ENCODE measurements at places on chromosomes 11 and 22.

- DNase-seq: no peak
Measured at GRCh38 chr11:69245491-69246345, 48.2 kb upstream of the MYEOV start.

- DNase-seq: no peak
Measured at GRCh38 chr11:67270256-67271204, 4.3 kb downstream of the GRK2 start.

DNA sequence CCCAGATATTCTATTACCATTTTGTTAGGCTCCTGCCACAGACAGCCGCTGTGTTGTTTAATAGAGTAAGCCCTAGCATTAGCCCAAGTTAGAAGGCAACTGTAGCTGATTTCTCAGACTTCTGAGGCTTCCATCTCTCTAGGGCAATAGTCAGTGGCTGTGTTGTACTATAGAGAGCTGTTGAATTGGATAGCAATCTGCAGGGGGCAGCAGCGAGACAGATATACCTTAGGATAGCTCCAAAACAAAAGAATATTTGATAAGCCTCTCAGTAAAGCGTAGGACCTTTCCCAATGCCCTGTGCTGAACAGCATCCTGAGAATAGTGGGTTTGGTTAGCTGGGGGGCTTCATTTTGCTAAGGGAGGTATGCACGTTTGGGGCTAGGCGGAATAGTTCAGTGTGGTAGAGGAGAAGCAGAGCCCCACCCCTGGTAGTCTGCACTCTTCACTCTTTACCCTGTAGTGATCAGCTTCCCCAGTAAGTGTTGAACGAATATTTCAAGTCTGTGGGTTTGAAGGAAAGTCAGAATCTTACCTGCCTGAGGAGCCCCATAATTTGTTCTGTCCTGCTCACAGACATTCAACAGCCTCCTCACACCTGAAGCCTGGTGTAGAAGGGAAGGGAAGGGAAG lies 515.1 kb downstream of the INSC start:
- no peak for DNase-seq

GRCh38 chr11:96019810-96020747 lies 96.2 kb upstream of the MTMR2 start:
- DNase-seq: no peak

DNA sequence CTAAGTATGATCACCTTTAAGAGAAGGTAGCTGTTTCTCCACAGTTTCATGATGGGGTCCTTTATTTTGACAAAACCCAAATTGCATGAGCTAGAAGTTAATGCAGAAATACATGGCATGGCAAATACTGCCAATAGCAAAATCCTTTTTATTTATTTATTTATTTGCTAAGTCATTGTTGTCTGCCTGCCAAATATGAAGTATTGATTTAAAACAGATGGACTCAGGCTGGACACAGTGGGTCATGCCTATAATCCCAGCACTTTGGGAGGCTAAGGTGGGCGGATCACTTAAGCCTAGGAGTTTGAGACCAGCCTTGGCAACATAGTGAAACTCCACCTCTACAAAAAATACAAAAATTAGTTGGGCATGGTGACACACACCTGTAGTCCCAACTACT lies 52.4 kb downstream of the LARGE2 start:
- no peak for DNase-seq

GRCh38 chr11:31127290-31127689 lies 242.2 kb downstream of the DCDC1 start:
- DNase-seq: no peak

- DNase-seq: no peak
Measured at GRCh38 chr11:110287537-110287936, 8.9 kb downstream of the RDX start.

DNA sequence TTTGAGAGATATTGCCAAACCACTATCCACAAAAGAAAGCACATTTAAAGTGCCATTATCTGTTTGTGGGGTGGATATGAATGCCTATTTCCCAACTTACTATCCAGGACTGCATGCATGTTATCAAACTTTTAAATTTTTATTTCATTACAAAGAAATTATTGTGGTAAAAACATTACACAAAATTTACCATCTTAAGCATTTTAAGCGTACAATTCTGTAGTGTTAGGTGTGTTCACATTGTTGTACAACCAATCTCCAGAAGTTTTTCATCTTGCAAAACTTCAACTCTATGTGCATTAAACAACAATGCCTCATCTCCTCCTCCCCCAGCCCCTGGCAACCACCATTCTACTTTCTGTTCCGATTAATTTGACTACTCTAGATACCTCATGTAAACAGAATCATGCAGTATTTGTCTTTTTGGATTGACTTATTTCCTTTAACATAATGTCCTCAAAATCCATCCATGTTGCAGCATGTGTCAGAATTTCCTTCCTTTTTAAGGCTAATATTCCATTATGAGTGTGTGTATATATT lies 17.6 kb upstream of the CD44 start:
- DNase-seq: no peak

DNA sequence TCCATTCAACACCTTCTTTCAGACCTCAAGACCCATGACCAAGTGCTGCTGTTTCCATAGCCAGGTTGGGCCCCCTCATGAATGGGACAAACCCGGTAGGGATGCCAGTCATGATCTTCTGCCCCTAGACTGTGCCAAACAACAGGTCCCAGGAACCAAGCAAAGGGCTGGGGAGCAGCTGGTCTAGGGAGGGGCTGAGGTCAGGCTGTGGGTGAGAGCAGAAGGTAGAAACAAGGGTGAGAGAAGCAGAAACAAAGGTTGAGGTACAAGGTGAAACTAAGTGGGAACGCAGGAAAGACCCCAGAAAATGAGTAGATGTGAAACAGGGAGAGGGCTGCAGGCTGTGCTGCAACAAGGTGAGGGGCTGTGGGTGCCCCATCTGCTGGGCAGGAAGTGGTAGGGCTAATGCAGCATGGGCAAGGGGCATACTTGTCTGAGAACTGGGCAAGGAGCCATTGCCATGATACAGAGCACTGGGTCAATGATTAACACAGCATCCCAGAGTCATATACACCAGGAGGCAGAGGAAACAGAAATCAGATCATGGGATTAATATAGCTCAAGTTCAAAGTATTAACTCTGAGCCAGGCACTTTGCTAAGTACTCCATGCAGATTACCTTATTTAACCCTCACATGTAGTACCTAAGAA lies 45.9 kb downstream of the SLC1A2 start:
- no peak for DNase-seq

- no peak for DNase-seq
Measured at GRCh38 chr11:133072858-133073582, 459.3 kb downstream of the OPCML start.

GRCh38 chr11:126817523-126818450 lies 182.8 kb downstream of the KIRREL3 start:
- no peak for DNase-seq

DNA sequence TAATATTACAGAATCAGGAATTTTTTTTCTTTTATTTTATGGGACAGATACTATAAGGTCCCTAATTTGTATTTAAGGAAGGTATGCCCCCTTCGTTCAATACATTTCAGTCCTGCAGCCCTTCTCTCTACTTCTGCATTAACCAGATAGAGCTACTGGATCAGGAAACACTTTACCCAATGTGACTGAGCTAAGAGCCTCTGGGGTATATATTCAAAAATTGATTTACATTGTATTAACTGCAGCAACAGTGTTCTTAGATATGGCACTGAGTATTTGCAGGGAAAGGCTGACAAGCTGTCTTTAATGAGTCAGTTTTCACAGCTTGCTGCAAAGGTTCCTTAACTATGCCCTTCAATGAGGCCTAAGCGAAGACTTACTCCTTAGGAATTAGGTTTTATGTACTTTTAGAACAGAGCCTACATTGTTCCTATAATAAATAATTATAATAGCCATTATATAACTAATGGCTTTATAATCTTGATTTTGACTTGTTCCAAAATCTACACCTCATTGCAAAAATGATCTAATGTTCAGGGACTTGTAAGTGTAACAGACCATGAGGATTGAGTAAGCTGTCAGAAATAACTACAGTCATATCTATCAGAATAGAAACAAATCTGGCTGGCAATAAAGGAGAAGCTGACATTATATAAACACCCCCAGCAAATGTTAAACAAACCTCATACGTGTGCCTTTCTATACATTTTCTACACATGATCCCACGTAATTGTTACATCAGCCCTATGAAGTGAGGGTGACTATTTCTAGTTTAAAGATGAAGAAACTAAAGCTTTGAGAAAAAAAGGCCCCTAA lies 55.0 kb downstream of the DDI1 start:
- no peak for DNase-seq

DNA sequence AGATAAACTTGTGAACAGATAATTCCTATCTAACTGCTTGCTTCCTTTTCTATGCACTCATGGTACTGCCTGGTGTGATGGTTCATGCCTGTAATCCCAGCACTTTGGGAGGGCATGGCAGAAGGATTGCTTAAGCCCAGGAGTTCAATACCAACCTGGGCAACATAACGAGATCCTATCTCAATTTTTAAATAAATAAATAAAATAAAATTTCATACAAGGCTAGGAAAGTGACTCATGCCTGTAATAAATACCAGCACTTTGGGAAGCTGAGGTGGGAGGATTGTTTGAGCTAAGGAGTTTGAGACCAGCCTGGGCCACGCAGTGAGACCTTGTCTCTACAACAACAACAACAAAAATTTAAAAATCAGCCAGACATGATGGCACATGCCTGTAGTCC lies 166.6 kb downstream of the COMMD9 start:
- no peak for DNase-seq

GRCh38 chr22:42635531-42635930 lies 4.9 kb downstream of the ATP5MGL start:
- DNase-seq: no peak

GRCh38 chr11:107508201-107508857 lies 50.7 kb upstream of the CWF19L2 start:
- no peak for DNase-seq

DNA sequence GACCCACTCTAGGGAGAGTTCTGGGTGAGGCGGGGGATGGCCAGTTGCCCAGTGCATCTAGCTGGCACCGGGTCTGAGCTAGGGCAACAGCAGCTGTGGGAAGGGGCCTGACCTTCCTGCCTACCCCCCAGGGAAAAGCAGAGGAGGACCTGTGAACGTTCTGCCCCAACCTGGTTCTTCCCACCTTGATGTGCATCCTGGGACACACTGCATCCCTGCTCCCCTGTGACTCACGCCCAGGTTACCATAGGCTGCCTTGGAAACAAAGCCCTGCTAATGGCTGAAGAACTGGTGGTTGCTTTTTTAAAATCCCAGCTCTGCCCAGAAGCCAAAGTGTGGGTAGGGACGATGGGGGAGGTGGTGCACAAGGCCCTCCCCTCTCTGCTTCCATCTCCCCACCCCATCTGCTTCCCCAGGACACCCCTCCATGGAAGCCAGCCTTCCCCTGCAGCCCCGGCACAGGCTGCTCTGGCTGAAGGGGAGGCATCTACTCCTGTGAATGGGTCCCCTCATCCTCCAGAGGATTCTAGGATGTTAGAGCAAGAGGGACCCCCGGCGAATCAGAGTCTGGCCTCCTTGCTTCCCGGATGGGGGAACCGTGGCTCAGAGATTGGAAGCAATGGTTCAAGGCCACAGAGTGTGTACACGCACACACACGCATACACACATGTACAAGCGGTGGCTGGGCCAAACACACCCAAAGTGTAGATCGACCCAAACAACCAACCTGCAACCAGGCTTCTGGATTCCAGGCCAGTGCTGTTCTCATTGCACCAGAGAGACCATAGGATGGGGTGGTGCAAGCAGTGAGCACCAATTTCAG lies 7.6 kb upstream of the C11orf96 start:
- DNase-seq: no peak

GRCh38 chr11:114136686-114137640 lies 77.5 kb downstream of the ZBTB16 start:
- no peak for DNase-seq

DNA sequence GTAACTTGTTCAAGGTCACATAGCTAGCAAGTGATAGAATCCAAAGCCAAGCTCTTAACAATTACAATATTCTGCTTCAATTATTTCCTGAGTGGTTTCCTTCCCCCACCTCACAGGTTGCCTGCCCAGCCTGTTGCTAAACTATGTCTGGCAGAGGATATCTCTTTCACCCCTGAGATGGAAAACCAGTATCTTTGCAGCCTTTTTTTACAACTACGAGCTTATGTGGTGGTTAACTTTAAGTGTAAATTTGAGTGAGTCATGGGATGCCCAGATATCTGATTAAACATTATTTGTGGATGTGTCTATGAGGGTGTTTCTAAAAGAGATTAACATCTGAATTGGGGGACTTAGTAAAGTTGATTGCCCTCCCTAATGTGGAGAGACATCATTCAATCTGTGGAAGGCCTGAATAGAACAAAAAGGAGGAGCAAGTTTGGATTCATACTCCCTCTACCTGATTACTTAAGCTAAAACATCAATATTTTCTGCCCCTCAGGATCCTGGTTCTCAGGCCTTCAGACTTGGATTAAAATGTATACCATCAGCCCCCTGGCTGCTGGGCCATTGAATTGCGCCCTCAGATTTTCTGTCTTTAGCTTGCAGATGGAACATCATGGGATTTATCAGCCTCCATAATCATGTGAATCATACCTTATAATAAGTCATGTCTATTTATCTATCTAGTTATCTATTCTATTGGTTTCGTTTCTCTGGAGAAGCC lies 911.9 kb downstream of the METTL15 start:
- DNase-seq: no peak
